Camera-type eye (tissue), 1 donor: ENCODE measurements at places on chromosomes 3 and 15. TPM values are rescaled to one million over a fixed set of nuclear protein-coding genes. Genes with fewer than 3 reads are reported as not detected.

SEMA6D gene
- total RNA-seq: 69.2 TPM

RPLP1 gene
- total RNA-seq: 100 TPM

FAM174B gene
- 33.9 TPM for total RNA-seq

OR5K3 gene
- not detected for total RNA-seq

FBXW12 gene
- not detected for total RNA-seq

ALPK3 gene
- 11.1 TPM for total RNA-seq

KLF13 gene
- 34.1 TPM for total RNA-seq

GOLGA8S gene
- total RNA-seq: 0.82 TPM

IL5RA gene
- 0.44 TPM for total RNA-seq

BTD gene
- 58.3 TPM for total RNA-seq

KBTBD8 gene
- total RNA-seq: 7.5 TPM

CPLX3 gene
- 42.8 TPM for total RNA-seq

KLHL18 gene
- 44.2 TPM for total RNA-seq

RLBP1 gene
- 102 TPM for total RNA-seq

GOLGA8Q gene
- 5.9 TPM for total RNA-seq

ERICH6 gene
- not detected for total RNA-seq

ROPN1 gene
- total RNA-seq: not detected

MNS1 gene
- total RNA-seq: 7.8 TPM
